ENCODE measurements at places on chromosomes 5 and 9.
A peak's percentile ranks its signal among the peaks of the same experiment; 100 is the strongest.

GRCh38 chr9:4058931-4059330, 240.9 kb downstream of the GLIS3 start:
- no peak for DNase-seq

DNA sequence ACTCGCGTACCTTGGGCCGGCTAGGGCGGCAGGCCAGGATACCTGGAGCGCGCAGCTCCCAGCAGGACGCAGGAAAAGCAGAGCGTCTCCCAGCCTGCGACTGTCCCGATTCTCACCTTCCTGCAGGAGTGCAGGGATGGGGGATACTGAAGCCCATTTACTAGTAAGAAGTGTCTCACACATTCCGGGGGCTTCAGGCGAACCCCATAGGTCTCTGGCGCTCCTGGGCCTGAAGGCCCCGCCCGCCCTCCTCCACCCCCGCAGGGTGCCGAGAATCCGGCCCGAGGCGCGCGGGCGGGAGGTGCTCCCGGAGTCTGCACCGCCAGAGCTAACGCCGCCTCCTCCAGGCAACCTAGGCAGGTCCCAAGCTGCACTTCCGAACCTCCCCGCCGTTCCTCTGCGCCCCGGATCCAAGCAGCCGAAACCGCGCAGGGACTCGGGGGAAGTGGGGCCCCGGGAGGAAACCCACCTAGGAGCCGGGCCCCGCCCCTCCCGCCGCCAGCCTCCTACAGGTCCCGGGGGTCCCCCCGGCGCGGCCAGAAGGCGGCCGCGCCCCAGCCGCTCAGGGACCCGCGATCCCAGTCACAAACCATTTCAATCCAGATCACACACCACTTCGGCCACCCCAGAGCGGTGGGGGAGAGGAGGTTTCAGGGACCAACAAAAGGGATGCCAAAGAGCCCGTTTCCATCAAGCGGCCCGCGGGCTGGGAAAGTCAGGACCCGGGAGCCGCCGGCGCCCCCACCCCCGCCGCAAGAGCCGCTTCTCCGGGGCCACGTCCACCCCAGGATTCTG, 1.2 kb downstream of the ROR2 start:
- peak; percentile 64 for DNase-seq

DNA sequence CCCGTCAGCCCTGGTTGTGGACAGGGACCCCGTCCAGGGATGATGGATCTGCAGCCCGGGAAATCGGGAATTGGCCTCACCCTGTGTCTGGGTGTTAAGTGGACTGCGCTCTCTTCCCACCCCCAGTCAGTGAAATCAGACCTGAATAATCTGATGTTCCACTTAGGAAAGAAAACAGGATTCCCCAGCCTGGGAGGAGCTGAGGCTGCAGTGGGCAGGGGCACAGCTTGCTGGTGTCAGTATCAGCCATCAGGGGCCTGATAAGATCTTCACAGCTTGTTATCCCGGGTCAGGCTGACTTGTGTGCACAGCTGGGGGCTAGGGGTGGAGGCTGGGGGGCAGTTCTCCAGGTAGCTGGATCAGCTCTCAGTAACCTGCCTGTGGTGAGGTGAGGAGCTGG, 29.1 kb downstream of the LMX1B start:
- DNase-seq = peak; percentile 28

DNA sequence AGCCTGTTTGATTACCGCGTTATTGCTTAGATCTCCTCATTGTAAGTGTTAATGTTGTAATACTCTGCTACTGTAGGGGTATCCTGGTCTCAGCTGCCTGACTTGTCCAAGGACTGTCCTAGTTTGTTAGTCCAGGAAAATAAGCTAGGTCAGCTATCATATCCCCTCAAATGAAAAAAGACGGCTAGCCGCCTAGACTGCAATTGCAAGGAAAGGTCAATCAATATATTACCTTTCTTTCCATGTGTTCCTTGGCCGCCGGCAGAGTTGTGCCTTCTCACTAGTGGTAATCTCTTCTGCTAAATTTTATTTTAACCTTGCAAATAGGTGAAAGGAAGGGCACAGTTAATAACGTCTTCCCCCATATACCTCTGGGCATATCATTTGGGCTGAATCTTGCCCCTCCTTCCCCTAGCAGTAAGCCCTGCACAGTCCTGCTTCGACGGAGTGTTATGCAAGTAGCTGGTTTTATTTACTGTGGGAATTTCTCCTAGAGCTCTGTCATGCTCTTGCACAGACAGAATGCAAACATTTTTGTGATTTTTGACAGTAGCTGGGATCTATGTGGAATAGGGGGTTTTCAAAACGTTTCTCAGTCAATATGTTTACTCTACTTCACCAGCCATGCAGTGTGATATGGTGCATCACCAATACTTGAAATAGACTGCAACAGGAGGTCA, 288.5 kb downstream of the MAST4 start:
- DNase-seq = no peak

DNA sequence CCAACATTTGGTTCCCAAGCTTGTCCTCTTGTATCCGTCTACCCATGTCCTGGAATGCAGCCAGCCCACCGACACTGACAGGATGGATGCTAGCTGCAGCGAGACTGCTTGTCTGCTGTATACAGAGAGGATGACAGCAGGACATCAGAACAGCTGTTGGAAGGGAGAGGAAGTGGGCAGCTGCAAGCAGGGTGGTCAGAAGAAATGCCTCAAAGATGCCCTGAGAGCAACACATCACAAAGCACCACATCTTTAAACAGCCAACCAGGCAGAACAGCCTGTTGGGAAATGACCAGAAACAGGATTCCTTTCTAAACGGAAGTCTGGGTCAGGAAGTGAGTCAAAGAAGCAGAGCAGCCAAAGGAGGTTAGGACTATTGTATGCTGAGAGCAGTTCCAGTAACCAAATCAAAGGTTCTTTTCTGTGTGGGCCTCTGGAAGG, 219.1 kb downstream of the NDUFS4 start:
- DNase-seq = no peak

GRCh38 chr5:157273131-157273556, 7.2 kb downstream of the CYFIP2 start:
- no peak for DNase-seq

DNA sequence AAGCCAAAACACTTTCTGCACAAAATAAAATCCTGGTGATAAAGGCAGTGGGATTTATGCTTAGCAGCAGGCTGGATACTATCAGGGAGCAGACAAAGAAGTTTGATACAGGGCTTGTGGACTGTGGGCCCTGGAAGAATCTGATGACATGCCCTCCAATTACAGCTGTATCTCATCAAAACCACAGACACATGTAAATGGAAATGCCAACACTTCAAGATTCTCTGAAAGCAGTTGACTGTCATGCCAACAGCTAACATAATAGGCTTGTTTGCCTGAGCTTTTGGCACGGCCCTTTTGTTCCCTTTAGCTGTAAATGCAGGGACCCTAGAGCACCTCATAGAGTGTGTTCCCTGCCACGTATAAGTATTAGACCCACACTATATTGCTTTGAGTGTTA, 114.4 kb downstream of the STK32A start:
- no peak for DNase-seq

GRCh38 chr5:55278778-55279177, 28.7 kb downstream of the DHX29 start:
- no peak for DNase-seq

- DNase-seq = peak; percentile 59
These were observed 6.7 kb downstream of the NRARP start for GRCh38 chr9:137295238-137295811.

DNA sequence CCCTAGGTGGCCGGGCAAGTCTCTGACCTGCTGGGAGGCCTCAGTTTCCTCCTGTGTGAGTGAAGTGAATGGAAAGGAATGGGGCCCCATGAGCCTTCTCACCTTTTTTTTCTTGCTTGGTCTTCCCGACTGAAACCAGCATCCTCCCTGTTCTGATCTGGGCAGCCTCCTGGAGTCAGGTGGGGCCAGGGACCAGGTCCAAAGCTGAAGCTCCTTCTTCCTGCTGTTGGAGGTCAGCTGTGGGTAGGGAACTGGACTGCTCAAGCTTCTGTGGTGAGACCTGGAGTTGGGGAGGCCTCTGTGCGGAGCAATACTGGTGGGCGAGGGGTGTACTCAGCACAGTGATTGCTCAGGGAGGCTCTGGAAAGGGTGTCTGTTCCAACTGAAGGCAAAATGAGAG, 99.7 kb downstream of the PCSK1 start:
- no peak for DNase-seq

- DNase-seq = no peak
These were observed 237.9 kb downstream of the TAF11L14 start for GRCh38 chr5:17872204-17872603.

GRCh38 chr5:66680221-66680620, 84.0 kb downstream of the MAST4 start:
- no peak for DNase-seq

DNA sequence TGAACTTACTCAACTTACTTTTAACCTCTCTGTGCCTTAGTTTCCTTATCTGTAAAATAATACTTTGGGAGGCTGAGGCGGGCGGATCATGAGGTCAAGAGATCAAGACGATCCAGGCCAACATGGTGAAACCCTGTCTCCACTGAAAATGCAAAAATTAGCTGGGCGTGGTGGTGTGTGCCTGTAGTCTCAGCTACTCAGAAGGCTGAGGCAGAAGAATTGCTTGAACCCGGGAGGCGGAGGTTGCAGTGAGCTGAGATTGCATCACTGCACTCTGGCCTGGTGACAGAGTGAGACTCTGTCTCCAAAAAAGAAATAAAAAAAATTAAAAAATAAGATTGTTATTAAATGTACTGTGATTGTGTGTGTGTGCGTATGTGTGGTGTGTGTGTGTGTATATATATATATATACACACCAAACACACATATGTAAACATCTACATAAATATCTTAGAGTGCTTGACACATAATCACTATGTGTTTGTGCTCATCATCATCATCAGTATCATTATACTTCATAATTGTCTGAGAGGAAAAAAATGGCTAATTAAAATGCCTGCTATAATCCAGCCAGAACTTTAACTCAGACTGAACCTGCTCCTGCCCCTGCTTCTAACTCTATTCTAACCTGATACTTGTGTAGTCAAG, 312.8 kb downstream of the FER start:
- no peak for DNase-seq

DNA sequence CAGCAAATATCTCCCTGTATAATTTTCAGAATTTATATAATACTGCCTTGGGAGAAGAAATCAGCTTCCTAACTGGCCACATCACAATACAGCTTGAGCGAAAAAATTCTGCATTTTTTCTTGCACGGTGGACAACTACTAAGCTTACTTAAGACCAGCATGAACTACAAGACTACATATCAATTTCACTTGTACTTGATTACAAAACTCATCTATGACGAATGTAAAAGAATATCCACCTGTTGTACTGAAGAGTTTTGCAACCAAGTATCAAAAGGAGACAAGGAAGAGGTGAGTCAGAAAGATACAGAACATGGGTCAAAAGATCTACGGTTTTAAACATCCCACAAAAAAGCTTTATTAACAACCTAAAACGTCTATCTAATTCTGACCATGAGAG, 279.4 kb downstream of the BNC2 start:
- no peak for DNase-seq

DNA sequence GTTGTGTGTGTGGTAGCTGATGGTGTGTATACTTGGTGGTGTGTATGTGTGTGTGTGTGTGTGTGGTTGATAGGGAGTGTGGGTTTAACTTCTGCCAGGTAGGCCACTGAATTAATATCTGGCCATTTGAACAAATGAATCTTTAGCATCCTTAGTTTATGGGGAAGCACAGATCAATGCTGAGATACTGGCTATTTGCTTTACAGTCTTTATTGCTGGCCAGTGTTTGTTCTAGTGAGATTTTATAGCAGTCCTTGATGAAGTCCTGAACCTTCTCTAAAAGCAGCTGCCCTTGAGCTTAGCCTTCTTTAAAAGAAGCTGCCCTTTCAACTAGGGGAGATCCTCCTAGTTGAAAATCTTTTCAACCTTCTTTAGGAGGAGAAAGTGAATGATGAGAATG, 69.3 kb downstream of the MACIR start:
- DNase-seq = no peak

DNA sequence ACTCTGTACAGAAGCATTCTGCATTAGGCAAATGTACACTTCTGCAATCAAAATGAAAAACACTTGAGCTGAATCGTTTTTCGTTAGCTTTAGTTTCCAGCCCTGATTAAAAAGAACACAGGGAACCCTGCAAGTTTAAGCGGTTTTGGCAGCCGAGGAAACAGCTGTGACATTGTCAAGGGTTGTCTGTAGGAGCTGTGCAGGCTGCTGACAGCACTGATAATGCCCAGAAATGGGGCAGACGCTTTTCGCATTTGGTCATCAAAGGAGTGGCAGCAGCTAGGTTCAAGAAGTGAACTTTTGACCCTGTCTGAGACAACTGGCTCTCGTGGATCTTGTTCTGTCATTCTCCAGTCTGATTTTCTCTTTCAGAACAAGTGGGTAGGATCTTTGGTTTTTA, 165.6 kb upstream of the CCDC152 start:
- no peak for DNase-seq

Data from NCI-H526 (cell line).